ENCODE measurements at places on chromosomes 7 and 10.

GRCh38 chr10:87579563-87579962 is 74.9 kb downstream of the MINPP1 start:
- no peak for DNase-seq

DNA sequence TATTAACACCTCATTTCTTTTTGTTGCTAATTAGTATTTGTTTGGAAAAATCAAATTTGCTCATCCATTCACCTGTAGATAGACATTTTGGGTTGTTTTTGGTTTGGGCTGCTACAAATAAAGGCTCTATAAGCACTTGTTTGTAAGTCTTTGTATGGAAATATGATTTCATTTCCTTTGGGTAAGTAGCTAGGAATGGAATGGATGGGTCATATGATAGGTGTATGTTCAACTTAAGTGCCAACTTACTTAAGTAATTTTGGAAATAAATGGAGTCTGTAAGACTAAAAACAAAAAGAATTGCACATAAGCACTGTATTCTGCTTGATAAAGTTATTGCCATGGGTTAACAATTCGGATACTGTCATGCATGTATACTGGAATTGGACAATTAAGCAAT is 157.7 kb upstream of the NAMPT start:
- no peak for DNase-seq

DNA sequence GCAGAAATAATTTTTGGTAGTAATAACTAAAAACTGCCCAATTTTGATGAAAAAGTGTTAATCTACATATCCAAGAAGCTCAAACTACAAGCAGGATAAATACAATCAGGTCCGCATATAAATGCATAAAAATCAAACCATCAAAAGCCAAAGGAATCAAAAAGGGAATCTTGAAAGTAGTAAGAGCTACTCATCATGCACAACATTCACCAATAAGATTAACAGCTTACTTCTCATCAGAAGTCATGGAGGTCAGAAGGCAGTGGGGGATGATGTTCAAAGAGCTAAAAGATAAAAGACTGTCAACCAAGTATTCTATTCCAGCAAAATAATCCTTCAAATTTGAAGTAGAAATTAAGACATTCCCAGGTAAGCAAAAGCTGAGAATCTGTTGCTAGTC is 76.4 kb downstream of the CRPPA start:
- no peak for DNase-seq

- no peak for DNase-seq
Measured at GRCh38 chr10:99364125-99364524, 35.0 kb downstream of the CNNM1 start.

DNA sequence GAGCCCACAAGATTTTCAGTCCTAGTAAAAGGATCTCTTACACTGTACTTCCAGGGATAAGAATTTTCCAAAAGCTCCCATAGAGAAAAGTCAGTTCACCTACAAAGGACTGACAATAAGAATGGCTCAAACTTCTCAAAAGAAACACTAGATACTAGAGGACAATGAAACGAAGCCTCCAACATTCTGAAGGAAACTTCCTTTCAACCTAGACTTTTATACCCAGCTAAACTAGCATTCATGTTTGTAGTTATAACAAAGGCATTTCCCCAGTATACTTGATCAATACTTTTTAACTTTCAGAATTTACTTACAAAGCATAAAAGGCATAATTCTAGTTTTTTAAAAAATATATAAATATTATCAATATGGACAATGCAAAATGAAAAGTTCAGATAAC is 41.0 kb upstream of the DNAAF5 start:
- DNase-seq, result no peak

- DNase-seq, result no peak
Measured at GRCh38 chr7:4884164-4884563, 648 bp upstream of the RADIL start.

- DNase-seq, result no peak
Measured at GRCh38 chr7:147579148-147579547, 1011.4 kb upstream of the C7orf33 start.

GRCh38 chr7:35249537-35249907 is 4.4 kb downstream of the TBX20 start:
- DNase-seq, result no peak

DNA sequence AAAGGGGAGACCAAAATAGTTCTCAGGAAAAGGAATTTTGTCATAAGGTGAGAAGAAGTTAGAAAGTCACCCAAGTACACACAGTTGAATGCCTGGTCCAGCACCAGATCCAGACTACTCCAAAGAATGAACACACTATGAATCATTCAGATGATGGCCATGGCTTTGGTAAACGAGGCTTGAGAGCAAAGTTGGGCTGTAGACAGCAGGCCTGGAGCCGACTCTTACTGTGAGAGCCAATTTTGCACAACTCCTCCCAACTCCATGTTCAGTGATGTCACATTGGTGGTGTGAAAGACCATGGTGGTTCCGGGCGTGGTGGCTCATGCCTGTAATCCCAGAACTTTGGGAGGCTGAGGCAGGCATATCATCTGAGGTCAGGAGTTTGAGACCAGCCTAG is 131.6 kb downstream of the PKD1L1 start:
- no peak for DNase-seq

DNA sequence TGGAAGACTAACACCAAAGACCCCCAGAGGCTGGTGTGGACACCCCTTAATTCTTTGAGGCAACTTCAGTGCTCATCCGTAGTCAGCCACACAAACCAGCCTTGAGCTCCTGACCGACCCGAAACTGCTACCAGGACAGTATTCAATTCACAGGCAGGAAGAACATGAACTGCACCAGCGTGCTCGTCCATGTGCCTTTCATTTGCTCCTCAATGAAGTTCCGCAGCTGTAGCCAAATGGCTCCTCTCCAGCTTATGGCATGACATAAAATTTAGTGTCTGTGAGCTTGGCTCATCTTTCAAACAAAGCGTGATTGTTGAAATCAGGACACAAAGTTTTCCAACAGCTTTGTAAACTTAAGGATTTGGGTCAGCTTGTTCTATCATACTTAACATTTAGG is 144.1 kb upstream of the FAM171A1 start:
- DNase-seq, result no peak

DNA sequence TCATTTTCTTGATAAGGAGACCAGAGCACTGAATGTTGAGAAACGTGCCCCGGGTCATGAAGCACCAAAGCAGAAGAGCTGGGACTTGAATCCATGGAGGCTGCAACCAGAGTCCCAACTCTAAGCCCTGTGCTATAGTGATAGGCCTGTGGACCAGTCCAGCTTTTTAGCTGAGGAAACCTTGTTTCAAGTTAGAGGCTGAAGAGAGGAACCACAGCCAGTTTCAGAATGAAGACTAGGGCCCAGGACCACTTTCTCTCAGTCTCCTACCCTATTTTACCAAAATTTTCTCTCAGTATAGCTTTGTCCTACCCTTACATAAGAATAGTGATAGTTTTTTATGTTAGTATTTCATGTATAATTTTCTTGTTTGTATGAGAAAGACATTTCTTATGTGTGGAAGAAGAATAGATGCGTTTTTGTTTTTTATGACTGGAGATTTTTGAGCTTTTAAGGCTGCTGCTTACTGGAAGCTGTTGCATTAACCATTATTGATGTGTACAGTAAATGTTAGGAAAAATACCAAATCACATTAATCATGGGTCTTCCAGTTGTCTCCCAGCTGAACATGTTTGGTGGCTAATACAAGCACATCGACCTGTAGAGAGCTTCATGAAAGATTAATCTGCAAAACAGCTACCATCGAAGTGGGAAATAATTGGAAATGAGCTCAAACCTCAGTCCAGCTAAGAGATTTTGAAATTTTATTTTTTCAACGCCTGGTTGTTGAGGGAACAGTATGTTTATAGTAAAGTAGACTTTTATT is 45.0 kb upstream of the CSTF2T start:
- DNase-seq, result no peak

GRCh38 chr10:45593938-45594275 is 78.7 kb downstream of the ZFAND4 start:
- no peak for DNase-seq

GRCh38 chr7:94787285-94787684 is 120.1 kb upstream of the PPP1R9A start:
- DNase-seq, result no peak

- no peak for DNase-seq
Measured at GRCh38 chr7:52695973-52696595, 339.3 kb upstream of the POM121L12 start.

GRCh38 chr7:107939573-107940489 is 48.8 kb downstream of the DLD start:
- peak; percentile 88 for DNase-seq

DNA sequence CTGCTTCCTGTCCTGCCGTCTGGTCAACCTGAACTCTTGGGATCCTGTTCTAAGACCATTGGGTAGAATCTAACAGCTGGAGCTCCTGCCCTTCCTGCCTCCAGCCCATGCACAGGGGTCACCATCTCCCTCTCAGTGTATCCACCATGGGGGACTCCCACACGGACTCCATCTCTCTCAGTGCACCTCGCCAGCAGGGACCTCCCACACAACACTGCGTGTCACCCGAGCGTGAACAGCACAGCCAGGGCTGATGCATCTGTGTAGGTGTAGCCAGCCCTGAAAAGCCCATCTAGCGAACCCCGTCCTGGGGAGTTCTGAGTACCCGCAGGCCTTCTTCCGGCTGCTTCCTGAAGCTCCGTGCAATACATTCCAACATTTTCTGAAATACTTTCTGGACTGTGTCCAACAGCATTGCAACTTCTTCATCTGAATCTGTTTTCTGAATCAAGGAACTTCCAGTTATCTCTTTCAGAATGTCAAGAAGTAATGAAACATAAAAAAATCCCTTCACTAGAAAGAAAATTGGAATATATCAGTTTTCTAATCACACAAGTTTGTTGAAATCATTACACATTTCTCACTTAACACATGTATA is 52.5 kb downstream of the NCAPG2 start:
- DNase-seq, result no peak

DNA sequence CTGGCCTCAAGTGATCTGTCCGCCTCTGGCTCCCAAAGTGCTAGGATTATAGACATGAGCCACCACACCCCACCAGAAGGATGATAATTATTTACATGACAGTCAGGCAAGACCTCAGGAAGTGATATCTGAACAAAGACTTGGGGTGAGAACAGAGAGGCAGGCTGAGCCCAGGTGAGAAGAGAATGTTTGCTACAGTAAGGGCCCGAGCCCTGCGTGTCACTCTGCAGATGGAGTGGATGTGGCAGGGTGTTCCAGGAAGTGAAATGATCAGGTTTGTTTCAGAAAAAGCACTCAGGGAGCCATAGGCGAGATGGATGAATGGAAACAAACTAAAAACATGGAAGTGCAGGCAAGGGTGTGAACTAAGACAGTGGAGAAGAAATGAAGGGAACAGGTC is 22.2 kb downstream of the SFMBT2 start:
- no peak for DNase-seq

All from ascending aorta (tissue), 2 donors.